ENCODE measurements at places on chromosomes 12 and 14.

- peaks cover 37% of the 10 kb centered on the region for H3K36me3 ChIP-seq
- H3K27me3 ChIP-seq: no peaks in the 10 kb centered on the region
- DNase-seq: no peak
- no peak overlapping the region for H3K27ac ChIP-seq
- H3K4me3 ChIP-seq: no peak overlapping the region
- H3K4me1 ChIP-seq: no peaks in the 10 kb centered on the region
Measured at GRCh38 chr12:124420996-124421674, 126.2 kb downstream of the RFLNA start.

DNA sequence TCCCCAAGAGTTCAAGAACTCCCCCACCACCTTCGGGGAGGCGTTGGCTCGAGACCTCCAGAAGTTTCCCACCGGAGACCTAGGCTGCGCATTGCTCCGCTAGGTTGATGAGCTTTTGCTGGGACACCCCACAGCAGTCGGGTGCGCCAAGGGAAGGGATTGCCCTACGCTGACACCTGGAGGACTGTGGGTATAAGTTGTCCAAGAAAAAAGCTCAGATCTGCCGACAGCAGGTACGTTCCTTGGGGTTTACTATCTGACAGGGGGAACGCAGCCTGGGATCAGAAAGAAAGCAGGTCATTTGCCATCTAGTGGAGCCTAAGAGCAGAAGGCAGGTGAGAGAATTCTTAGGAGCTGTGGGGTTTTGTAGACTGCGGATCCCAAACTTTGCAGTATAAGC lies 98.8 kb downstream of the FRMD6 start:
- H3K36me3 ChIP-seq: no peaks in the 10 kb centered on the region
- H3K27ac ChIP-seq: no peak overlapping the region

DNA sequence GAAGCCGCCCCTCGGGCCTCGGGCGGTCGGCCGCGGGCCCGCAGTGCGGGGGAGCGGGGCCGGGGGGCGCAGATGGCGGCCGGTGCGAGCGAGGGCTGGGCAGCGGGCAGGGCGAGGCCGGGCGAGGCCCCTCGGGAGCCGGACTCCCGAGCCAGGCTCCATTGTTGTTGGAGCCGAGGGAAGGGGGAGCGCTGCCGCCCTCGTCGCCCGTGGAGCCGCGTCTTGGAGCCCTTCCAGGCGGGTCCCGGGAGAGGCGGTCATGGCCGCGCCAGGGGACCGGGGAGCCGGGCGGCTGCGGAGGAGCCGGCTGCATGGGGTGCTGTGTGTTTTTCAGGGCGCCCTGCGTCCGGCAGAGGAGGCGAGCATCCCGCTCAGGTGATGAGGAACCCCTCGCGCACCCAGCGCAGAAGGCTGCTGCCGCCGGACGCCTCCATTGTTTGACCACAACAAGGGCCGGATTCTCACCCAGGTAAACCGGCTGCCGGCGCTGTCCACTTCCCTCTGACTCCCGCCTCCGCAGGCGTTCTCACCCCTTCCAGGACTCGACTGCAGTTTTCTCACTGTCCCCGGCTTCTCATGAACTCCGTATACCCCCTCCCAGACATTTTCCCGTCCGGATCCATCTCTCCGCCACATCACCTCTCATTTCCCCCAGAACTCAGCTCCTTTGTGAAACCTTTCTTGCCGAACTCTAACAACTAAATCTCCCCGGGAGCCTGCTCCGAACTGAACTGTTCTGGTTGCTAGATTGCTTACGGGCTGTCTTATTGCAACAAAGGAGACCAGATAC lies 732 bp downstream of the ZNF664 start:
- peaks cover 27% of the 10 kb centered on the region for H3K4me1 ChIP-seq
- peaks cover 13% of the 10 kb centered on the region for H3K27me3 ChIP-seq
- peaks cover 15% of the 10 kb centered on the region for H3K36me3 ChIP-seq
- peak overlapping the region; percentile 89 for H3K27ac ChIP-seq

GRCh38 chr14:77979666-77980351 lies 179.9 kb downstream of the ADCK1 start:
- H3K4me3 ChIP-seq: no peak overlapping the region
- DNase-seq: no peak
- H3K27ac ChIP-seq: no peak overlapping the region
- H3K36me3 ChIP-seq: no peaks in the 10 kb centered on the region
- peaks cover 44% of the 10 kb centered on the region for H3K27me3 ChIP-seq
- H3K4me1 ChIP-seq: peaks cover 10% of the 10 kb centered on the region

DNA sequence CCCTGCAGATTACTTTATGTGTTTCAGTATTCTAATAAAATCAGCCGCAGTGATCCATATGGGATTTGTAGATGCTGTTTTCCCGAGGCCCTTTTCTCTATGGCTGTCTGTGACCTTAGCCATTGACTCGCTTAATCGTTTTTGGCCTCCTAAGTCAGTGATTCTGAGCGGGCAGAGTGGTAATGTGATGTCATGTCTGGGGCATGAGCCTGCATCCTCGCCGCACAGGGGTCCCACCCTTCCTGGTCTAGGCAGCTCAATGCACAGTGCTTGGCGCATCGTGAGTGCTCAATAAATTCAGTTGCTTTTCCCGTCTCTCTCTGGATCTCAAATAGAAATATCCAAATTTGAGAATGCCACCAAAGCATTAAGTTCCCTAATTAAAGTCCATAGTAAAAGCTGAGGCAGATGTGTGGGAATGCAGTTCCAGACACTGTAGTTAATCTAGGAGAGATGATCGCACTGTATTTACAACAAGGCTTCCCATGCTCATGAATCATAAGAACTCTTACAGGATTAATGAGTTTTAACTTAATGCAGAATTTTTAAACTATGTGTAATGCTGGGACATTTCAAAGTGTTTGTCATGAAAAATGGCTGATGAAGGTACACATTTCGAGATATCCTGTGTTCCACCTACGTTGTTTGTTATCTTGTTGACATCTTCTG lies 29.3 kb downstream of the HMGA2 start:
- no peak overlapping the region for H3K27ac ChIP-seq
- no peaks in the 10 kb centered on the region for H3K4me1 ChIP-seq
- no peak for DNase-seq
- no peak overlapping the region for H3K4me3 ChIP-seq

DNA sequence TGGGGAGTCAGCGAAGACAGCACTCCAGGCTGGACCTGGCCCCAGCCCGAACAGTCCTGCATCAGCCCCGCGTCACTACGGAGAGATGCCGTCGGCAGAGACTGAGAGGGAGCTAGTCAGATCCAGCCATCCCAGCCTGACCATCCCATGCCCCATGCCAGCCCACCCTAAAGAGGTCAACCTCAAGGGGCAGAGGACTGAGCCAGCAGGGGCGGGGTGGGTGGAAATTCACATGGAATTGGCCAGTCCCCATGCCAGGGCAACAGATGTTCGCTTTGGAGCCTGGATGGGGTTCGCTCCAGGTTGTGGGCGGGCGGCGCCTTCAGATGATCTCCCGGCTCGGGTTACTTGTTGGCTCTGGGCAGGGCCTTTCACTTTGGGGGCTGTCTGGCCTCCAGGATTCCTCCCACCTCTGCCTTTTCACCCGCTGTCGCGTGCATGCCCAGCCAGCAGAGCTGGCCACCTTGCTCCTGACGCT lies 154.3 kb downstream of the TSPAN9 start:
- no peaks in the 10 kb centered on the region for H3K36me3 ChIP-seq
- H3K4me1 ChIP-seq: no peaks in the 10 kb centered on the region
- no peak overlapping the region for H3K4me3 ChIP-seq
- no peak for DNase-seq
- no peak overlapping the region for H3K27ac ChIP-seq

GRCh38 chr12:48569946-48570345 lies at the start of gene LALBA:
Gene LALBA, minus strand, starts transcription at chr12:48570046. Its CDS starts 26 bp downstream, at chr12:48570020.
- no peaks in the 10 kb centered on the region for H3K4me1 ChIP-seq
- H3K4me3 ChIP-seq: no peak within 1 kb of the TSS
- DNase-seq: no peak
- no peaks in the 10 kb centered on the region for H3K36me3 ChIP-seq
- H3K27me3 ChIP-seq: peaks cover 4% of the 10 kb centered on the region

DNA sequence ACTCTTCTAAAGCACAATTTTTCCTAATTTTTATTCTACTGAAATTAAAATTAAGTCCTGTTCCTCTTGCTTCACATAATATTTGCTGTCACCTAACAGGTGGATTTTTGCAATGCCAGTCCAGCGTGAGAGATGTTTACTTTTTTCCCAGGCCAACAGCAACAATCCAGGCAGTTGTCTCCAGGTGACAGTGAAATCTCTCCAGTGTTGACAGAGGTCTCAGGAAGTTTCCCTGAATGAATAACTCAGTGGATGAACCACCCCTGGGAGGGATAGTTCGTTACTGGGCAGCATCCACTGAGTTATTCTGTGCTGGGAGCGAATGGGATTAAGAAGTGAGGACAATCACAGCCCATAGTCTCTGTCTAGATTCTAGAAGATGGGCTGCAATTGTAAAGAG lies 7.1 kb upstream of the NT5DC3 start:
- H3K36me3 ChIP-seq: no peaks in the 10 kb centered on the region
- peaks cover 33% of the 10 kb centered on the region for H3K27me3 ChIP-seq
- no peak overlapping the region for H3K27ac ChIP-seq
- H3K4me3 ChIP-seq: no peak overlapping the region
- no peaks in the 10 kb centered on the region for H3K4me1 ChIP-seq

- H3K4me1 ChIP-seq: no peaks in the 10 kb centered on the region
- peaks cover 3% of the 10 kb centered on the region for H3K27me3 ChIP-seq
- no peaks in the 10 kb centered on the region for H3K36me3 ChIP-seq
- no peak for DNase-seq
Measured at GRCh38 chr12:27610374-27610773, 85.9 kb upstream of the REP15 start.

GRCh38 chr12:3871356-3871755 lies 1.8 kb downstream of the PARP11 start:
- DNase-seq: no peak
- H3K4me1 ChIP-seq: peaks cover 57% of the 10 kb centered on the region

GRCh38 chr14:21734457-21735074 lies 60.9 kb upstream of the OR4E1 start:
- no peak overlapping the region for H3K27ac ChIP-seq
- peak; percentile 56 for DNase-seq
- H3K4me1 ChIP-seq: peaks cover 16% of the 10 kb centered on the region
- no peaks in the 10 kb centered on the region for H3K36me3 ChIP-seq
- H3K27me3 ChIP-seq: peaks cover 29% of the 10 kb centered on the region

GRCh38 chr14:69129264-69129880 lies 23.5 kb downstream of the DCAF5 start:
- no peak overlapping the region for H3K27ac ChIP-seq
- H3K27me3 ChIP-seq: no peaks in the 10 kb centered on the region
- H3K36me3 ChIP-seq: peaks cover 2% of the 10 kb centered on the region
- DNase-seq: peak; percentile 78
- H3K4me3 ChIP-seq: no peak overlapping the region

- H3K27ac ChIP-seq: no peak overlapping the region
- DNase-seq: no peak
- no peaks in the 10 kb centered on the region for H3K36me3 ChIP-seq
- H3K4me1 ChIP-seq: no peaks in the 10 kb centered on the region
Measured at GRCh38 chr14:88835661-88836060, 11.2 kb downstream of the TTC8 start.

DNA sequence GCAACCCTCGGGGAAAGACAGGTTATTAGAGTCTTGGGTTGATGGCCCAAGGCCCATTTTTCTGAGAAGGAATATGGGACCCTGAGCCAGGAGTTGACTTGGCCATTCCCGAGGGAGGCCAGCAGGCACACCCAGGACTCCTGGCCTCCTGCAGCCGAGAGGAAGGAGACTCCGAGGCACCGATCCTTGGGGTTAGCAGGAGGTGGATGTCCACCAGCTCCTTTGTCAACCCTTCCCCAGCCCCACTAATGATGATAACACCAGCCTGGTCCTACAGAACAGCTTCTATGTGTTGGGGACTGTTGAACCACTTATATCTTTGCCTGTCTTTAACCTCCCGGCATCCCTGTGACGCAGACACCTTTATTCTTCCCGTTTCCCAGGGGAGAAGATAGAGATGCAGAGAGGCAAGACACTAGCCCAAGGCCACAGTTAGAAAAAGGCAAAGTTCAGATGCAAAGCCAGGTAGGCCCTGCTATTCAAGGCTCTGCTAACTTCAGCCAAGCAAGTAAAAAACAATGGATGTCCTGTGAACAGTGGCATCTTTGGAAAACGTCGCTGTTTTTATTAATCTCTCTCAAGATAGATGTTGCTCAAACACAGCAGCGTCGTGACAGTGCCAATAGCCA lies 767.3 kb upstream of the TBX3 start:
- H3K27me3 ChIP-seq: peaks cover 33% of the 10 kb centered on the region
- H3K4me1 ChIP-seq: peaks cover 6% of the 10 kb centered on the region
- no peak overlapping the region for H3K4me3 ChIP-seq
- no peak overlapping the region for H3K27ac ChIP-seq
- DNase-seq: no peak
- no peaks in the 10 kb centered on the region for H3K36me3 ChIP-seq

DNA sequence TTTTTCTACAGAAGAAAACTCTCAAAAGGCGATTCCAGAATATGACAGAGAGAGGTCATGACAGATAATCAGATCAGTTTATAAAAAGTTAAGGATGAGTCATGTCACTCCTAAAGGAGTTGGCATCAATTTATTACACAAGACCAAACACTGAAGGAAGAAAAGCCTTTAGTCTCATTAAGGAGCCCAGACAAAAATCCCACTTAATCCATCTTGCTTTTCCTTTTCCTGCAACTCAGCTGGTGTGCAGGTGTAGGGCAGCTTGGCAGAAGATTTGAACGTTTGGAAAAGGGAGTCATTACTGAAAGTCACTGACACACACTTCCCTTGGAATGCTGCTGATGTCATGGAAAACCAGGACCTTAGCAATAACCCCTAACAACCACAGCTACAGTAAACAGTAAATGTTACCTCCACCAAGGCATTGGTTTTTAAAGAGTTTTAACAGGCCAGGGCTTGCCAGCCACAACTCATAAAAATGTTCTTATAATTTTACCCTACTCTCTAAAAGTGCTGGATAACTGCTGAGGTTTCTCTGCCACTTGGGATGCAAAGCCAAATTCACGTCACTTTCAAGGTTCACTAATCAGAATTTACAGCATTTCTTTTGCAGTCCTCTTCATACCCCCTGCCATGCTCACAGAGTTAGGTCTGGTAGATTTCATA lies 320.6 kb downstream of the RAD51B start:
- H3K4me1 ChIP-seq: no peaks in the 10 kb centered on the region
- H3K36me3 ChIP-seq: no peaks in the 10 kb centered on the region
- no peaks in the 10 kb centered on the region for H3K27me3 ChIP-seq
- DNase-seq: no peak
- H3K4me3 ChIP-seq: no peak overlapping the region

DNA sequence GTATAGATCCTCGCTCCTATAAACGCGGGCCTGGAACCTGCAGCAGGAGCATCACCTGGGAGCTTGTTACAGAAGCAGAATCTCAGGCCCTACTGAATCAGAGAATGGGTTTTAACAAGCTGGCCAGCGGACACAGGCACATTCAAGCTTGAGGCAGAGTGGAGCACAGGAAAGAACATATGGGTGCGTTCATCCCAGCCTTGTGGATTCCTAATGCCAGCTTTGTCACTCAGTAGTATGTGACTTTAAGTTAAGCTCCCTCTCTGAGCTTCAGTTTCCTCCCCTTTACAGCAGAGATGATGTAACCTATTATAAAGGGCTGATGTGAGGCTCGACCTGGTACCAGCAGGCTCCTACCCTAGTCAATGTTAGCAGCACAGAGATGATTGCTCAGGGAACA lies 204.9 kb downstream of the ZFP36L1 start:
- no peak overlapping the region for H3K4me3 ChIP-seq
- DNase-seq: no peak
- no peaks in the 10 kb centered on the region for H3K27me3 ChIP-seq
- H3K4me1 ChIP-seq: no peaks in the 10 kb centered on the region
- H3K36me3 ChIP-seq: no peaks in the 10 kb centered on the region

- H3K4me1 ChIP-seq: no peaks in the 10 kb centered on the region
- H3K27ac ChIP-seq: no peak overlapping the region
- no peak overlapping the region for H3K4me3 ChIP-seq
- H3K36me3 ChIP-seq: no peaks in the 10 kb centered on the region
- H3K27me3 ChIP-seq: peaks cover 7% of the 10 kb centered on the region
Measured at GRCh38 chr14:51182131-51182565, 57.9 kb upstream of the TMX1 start.

All from activated naive CD4-positive, alpha-beta T cell treated with anti-CD3 and anti-CD28 coated beads, Interleukin-2, amount 10 ng/mL, durations not matched to agents 7 days and 5 days (primary cell).